Bronchial smooth muscle cell (primary cell): ENCODE measurements at places on chromosomes 7 and 10. TPM values are rescaled to one million over a fixed set of nuclear protein-coding genes. Genes with fewer than 3 reads are reported as not detected.

ELN gene
- total RNA-seq, result 6.5 and 19.7 TPM in 2 replicates

CYP17A1 gene
- not detected in 2 replicates for total RNA-seq

TBC1D12 gene
- total RNA-seq, result 9.2 and 13.6 TPM in 2 replicates

CLRN3 gene
- not detected in 2 replicates for total RNA-seq

CLCN1 gene
- total RNA-seq, result 0.09 TPM in 1 of 2 replicates, not detected in the other

SPDYE11 gene
- total RNA-seq, result not detected in 2 replicates

TNPO3 gene
- 50.0 and 60.0 TPM in 2 replicates for total RNA-seq
